Epithelial cell of prostate (primary cell): ENCODE measurements at places on chromosomes 2 and 18.

GRCh38 chr2:196101325-196101991 is 32.8 kb upstream of the DNAH7 start:
- no peak for DNase-seq

GRCh38 chr2:104849618-104850141 is 4.2 kb upstream of the POU3F3 start:
- DNase-seq, result peak; percentile 22

- no peak for DNase-seq
Observed at GRCh38 chr2:234537929-234538328, 41.0 kb upstream of the ARL4C start.

GRCh38 chr2:225584796-225585195 is 185.3 kb downstream of the NYAP2 start:
- DNase-seq, result no peak

DNA sequence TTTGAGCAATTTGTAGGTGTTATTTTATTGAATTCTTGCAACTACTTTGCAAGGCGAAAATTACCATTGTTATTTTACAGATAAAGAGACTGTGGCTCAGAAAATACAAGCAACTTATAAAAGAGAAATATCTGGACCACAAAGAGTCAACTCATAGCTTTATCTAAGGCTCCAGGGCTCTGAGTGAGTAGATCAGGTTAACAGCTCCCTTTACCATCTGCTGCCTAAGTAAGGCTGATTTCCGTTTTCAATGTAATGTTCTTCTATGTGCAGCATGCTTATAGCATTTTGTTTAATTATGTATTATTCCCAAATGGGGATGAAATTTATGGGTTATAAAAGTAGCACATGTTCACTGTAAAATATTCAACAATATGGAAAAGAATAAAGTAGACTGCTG is 299.1 kb upstream of the TNP1 start:
- no peak for DNase-seq

GRCh38 chr2:137229834-137230233 is 464.5 kb downstream of the THSD7B start:
- no peak for DNase-seq

GRCh38 chr2:71619230-71619741 is 165.9 kb downstream of the DYSF start:
- DNase-seq, result no peak

- no peak for DNase-seq
Observed at GRCh38 chr2:118089139-118089800, 999 bp downstream of the INSIG2 start.

- DNase-seq, result no peak
Observed at GRCh38 chr18:21449367-21450290, 150.9 kb downstream of the ESCO1 start.

DNA sequence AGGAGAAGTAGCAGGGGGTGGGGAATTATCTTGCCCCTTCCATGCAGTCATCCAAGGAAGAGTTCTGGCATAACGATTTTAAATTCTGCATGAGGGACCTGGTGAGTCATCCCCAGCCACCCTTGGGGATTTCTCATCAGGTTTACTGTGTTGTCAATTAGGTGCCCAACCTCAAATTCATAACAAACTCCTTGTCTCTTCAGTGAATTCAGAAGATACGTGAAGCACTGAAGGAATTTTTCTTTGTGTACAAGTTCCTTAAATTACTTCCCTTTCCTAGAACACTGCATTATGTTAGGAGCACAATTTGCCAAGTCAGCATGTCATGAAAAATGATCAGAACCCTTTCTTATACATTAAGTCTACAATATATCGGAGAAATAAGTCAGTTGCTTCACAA is 70.8 kb upstream of the NOSTRIN start:
- DNase-seq, result no peak

DNA sequence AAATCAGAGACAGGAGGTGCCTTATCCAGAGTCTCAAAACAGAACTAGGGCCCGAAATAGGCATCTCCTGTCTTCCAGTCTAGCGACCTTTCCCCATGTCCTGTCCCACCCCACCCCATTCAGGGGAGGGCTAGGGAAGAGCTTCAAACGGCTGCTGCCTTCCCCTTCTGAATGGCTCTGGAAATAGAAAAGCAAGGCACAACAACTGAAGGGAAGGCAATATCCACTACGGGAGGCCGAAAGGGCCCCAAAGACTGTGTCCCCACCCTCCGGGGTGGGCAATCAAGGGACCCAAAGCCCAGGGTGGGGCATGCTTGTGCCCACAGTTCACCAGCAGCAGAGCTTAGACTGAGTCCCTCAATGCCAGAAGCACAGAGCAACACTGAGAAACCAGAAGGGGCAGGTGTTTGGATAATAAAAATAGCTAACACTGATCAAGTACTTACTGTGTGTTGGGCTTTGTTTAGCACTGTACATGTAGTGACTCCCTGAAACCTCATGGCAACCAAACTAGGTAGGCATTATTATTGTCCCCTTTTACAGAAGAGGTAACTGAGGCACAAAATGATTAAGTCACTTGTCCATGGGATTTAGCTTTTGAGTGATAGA is 38.5 kb downstream of the CYRIA start:
- no peak for DNase-seq

DNA sequence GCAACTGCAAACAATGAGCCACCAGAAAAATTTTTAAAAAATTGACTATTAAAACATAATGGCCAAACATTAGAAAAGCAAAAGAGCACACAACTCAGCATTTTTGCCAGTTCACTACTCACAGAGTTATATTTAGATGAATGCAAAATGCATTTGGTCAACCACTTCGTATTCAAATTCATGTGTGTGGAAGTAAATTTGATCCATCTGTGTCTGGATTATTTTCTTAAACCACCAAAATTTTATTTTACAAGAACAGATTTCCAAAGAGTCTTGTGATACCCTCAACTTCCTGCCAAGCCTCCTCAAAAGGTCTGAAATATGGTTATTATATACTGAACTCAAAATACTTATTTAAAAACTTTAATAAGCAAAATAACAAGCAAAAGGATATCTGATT is 57.4 kb downstream of the PPP1R1C start:
- DNase-seq, result no peak

GRCh38 chr2:216791303-216791702 is 68.6 kb downstream of the TNP1 start:
- DNase-seq, result no peak

DNA sequence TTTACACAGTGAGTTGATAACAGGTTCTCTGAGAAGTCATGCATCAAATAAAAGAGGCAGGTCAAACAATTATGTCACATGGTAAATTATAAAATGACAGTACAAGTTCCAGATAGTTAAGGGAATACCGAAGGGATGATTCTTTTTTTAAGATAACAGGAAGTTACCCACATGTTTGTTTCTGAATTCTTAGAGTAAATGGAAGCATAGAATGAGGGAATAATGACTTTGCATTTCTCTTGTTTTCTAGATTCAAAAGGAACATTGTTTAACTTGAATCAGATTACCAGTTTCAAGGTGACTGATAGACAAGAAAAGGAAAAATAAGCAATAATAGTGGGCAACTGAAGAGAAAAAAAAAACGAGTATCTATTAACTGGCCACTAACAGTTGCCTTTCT is 124.5 kb downstream of the MIB1 start:
- DNase-seq, result no peak

- no peak for DNase-seq
Observed at GRCh38 chr2:42569116-42569711, 782 bp downstream of the MTA3 start.

- DNase-seq, result no peak
Observed at GRCh38 chr2:201880579-201880978, 74.2 kb downstream of the CDK15 start.

DNA sequence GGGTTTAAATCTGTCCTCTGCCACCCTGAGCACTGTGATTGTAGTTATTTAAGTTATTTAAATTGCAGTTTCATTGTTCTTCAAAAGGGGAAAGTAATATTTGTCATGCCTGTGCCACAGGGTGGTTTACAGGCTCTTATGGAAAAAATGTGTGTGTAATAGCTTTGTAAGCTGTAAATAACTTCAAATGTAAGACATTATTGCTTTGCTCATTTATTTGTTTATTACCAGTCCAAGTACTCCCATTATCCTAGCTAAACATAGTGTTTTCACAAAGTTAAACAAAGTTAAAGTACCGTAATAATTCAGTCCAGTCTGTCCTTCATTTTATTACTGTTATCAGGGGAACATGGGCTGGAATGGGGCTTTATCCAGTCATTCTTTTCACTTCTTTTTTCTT is 43.4 kb upstream of the IGFBP2 start:
- DNase-seq, result no peak

GRCh38 chr2:5937851-5938565 is 245.8 kb downstream of the SOX11 start:
- no peak for DNase-seq

- DNase-seq, result no peak
Observed at GRCh38 chr2:114008720-114009119, 118.8 kb downstream of the ACTR3 start.

DNA sequence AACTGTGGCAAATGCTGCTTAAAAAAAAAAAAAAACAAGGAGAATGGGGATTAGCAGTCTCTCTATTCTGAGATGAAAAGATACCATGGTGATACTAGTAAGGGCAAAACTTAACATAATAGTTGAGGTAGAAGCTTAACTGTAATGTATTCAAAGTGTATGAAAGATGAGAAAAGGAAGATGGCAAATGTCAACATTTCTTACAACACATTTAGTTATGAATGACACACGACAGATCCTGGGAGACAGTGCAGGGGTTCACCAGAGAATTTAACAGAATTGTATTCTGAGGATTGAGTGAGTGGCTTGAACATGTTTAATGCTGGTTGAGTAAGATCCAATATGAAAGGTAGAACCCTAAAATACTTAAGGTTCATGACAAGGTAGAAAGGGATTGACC is 52.7 kb downstream of the CUL3 start:
- DNase-seq, result no peak

- DNase-seq, result no peak
Observed at GRCh38 chr2:241796610-241797138, 12.3 kb upstream of the NEU4 start.

DNA sequence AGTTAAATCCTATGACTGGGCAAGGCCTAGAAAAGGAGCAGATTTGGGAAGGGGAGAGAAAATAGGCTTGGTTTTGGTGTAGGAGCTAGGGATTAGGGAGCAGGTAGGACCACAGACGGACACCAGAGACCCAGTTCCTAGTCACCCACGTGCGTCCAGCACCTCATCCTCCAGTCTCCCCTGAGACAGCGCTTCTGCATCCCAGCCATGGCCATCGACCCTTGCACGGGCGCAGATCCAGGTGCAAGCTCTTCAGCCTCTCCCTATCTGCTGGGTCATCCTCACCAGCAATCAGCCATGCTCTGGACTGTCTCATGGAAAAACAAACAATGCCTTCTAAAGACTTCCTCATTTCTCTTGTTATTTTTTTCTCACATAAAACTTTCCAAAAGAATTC is 246.8 kb upstream of the RAB6C start:
- no peak for DNase-seq

DNA sequence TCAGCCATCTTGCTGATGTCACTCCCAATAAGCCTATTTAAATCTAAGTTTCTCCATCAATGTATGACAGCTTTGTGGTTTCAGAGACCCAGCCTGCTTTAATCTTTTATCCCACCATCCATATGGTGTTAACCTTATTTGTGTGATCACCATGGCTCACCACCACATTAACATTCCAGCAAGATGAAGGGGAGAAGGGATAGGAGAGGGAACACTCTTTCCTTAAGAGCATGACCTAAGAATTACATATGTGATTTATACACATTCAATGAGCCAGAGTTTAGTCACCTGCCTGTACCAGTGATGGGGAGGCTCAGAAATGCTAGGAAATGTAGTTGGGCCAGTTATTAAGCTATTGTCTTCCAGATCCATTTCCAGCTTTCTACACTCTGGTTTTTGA is 44.5 kb upstream of the CHN1 start:
- no peak for DNase-seq

- no peak for DNase-seq
Observed at GRCh38 chr18:44871771-44872170, 191.1 kb downstream of the SETBP1 start.

DNA sequence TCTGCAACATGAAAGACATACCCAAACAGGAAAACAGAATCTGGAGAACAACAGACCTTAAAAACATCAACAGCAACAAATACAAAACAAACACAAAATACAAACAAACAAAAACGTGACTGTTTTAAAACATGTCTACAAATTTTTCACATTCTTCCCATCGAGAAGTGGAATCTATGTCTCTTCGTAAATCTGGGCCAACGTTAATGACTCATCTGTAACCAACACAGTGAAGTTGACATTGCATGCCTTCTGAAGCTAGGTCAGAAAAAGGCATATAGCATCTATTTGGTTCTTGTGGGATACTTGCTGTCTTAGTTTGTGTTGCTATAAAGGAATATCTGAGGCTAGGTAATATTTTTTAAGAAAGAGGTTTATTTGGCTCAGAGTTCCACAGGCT is 269.0 kb upstream of the FBXO11 start:
- DNase-seq, result no peak

DNA sequence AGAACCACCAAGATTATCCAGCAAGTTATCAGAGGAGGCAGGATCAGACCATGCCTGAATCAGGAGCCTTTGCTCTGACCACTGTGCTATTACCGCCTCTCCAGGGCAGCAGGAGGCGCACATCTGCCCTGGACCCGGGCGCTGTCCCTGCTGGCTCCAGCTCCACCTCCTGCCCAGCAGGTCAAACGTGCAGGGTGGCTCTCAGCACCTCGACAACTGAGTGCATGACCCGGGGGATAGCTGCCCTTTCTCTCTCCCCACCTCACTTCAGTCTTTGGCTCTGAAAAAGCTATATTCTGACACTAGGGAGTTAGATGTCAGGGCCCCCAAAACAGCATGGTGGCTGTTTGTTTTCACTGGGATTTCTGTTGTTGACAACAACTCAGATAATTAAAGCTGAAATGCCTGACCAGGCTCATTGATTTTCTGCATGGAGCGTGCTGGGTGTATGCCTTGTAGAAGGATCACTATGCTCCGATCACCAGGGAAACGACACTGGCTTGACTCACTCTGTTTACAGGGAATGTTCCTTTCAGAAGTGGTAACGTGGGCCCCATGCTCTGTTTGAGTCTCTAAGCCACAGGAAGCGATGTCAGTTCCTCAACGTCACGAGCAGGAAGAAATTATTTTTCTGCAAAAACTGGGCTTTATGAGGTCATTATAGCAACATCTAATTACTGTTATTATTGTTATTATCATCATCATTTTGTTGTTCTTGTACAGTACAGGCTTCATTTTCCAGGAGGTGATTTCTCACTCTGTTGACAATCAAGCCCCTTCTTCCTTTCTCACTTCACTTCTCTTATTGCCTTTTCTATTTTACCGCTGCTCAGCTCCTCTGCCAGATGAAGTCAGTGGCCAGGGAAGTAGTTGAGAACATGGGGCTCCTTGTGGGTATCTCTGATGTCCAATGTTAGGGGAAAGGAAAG is 125.6 kb downstream of the PLB1 start:
- peak; percentile 82 for DNase-seq
